ENCODE measurements at places on chromosomes 1 and 21. TPM values are rescaled to one million over a fixed set of nuclear protein-coding genes. Genes with fewer than 3 reads are reported as not detected.

Gene COL6A2
- total RNA-seq: 216 TPM

Gene UBE2U
- total RNA-seq: not detected

- peaks cover 36% of the 10 kb centered on the region for H3K4me1 ChIP-seq
- H3K27me3 ChIP-seq: no peaks in the 10 kb centered on the region
- no peak overlapping the region for H3K27ac ChIP-seq
- no peak for DNase-seq
Measured at GRCh38 chr1:197910120-197910991, 6.8 kb upstream of the LHX9 start.

DNA sequence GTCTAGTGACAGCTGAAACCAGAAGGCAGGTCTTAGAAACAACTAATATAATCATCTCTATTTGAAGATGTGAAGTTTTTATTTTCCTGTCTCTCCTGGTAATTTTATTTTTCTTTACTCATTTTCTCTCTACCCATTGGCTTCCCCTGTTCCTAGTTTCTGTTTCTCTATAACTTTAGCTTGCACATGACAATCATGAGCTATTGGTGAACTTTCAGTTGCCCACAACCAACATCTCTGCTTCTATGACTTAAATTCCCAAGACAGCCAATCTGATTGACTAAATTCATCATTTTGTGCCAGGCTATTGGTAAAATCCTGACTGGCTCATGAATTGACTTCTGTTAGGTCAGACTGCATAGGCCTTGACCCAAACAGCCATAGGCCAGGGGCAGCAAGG is 13.7 kb upstream of the ACADM start:
- H3K27ac ChIP-seq: no peak overlapping the region
- H3K27me3 ChIP-seq: no peaks in the 10 kb centered on the region
- no peak for DNase-seq
- no peaks in the 10 kb centered on the region for H3K4me1 ChIP-seq
- H3K36me3 ChIP-seq: no peaks in the 10 kb centered on the region

- no peaks in the 10 kb centered on the region for H3K27me3 ChIP-seq
- peak within 1 kb of the TSS; percentile 98 for H3K27ac ChIP-seq
- H3K4me3 ChIP-seq: no peak within 1 kb of the TSS
Measured at GRCh38 chr1:44806704-44807363, at the start of gene DYNLT4. Gene DYNLT4, minus strand, starts transcription at chr1:44807351. Its CDS starts 683 bp downstream, at chr1:44806668.

Measured in Peyer's patch (tissue), 4 donors.